ENCODE measurements at places on chromosomes 12 and 14.

GRCh38 chr14:32968972-32969544 lies 30.4 kb downstream of the NPAS3 start:
- DNase-seq: no peak

- DNase-seq: peak; percentile 3
Observed at GRCh38 chr14:22314183-22314820, 274.7 kb downstream of the DAD1 start.

DNA sequence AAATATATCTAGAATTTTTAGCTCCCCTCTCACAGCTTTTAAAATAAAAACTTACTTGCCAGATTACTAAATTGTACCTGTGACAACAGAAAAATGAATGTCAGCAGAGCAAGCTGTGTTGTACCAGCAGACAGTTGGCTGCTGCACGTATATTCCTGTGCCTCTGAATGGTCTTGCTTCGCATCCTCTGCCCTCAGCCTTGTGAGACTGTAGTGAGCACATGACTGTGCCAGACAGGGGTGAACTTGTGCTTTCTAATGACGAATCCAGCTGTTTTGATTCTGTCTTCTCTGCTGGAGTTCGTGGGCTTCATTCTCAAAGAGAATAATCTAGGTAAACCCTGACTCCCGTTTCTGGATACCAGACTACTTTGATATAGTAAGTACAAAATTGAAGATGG lies 58.3 kb upstream of the FRMD6 start:
- peak; percentile 3 for DNase-seq

DNA sequence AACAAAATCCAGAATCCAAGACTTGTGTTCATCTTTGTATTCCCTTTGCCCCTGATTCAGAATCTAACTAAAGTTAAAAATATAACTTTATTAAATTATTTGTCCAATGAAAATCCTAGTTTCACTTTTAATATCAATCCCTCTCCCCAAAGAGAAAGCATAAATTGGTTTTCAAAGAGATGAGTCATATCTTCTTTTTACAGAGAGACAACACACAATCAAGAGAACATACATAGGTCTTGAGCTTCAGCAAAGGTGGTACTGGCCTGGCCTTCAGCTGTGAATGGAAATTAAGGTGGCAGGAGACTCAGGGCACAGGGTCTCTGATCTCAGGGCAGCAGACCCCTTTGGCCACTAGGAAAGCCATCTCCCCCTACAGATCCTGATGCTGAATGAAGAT lies 4.3 kb upstream of the ASCL1 start:
- no peak for DNase-seq

GRCh38 chr12:128690641-128691040 lies 133.1 kb downstream of the SLC15A4 start:
- DNase-seq: no peak
